Activated CD4-positive, alpha-beta T cell treated with anti-CD3 and anti-CD28 coated beads for 1 hour (primary cell): ENCODE measurements at places on chromosomes 1 and 21.
A peak's percentile ranks its signal among the peaks of the same experiment; 100 is the strongest.

GRCh38 chr1:61887076-61887867, 145.0 kb downstream of the PATJ start:
- no peak for DNase-seq

DNA sequence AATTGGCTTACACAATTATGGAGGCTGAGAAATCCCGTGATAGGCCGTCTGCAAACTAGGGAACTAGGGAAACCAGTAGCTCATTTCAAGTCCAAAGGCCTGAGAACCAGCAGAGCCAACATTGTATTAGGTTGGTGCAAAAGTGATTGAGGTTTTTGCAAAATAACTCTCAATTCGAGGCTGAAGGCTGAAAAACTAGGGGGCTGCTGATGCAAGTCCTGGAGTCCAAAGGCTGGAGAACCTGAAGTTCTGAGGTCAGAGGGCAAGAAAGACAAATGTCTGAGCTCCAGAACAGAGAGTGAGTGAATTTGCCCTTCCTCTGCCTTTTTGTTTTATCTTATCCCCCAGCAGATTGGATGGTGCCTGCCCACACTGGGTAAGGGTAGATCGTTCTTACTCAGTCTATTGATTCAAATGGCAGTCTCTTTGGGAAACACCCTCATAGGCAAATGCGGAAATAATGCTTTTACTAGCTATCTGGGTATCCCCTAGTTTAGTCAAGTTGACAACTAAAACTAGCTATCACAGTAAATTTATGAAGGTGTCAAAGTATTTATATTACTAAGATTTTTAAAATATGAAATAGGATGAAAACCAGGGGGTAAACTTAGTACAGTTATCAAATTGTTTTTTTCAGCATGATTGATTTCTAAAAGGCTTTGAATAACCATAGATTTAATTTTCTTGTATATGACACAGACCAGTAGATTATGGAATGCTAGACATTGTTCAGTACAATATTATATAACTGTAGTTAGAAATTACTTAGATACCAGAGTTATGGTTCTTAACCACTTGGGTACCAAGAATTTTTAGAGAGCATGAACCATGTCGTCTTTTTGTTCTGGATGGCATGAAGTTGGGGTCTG, 15.4 kb downstream of the RABGAP1L start:
- DNase-seq, result no peak

- peak; percentile 81 for DNase-seq
Measured at GRCh38 chr1:40802078-40802741, 18.6 kb downstream of the KCNQ4 start.

DNA sequence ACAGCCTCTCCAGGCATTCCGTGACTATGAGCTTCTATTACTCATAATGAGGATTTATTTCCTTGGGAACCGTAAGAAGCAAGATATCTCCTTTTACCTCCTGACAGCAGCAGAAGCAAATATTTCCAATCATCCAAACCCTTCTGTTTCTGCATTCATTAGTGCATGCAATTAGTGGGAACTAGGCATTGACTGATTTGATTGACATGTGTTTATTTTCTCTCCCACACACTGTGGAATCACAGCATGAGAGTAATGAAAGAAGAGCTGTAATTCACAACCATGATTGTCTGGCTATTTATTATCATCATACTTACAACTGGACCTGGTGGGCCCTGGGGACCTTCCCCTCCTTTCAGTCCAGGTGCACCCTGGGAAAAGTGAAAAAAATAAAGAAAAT, 146.8 kb downstream of the COL11A1 start:
- DNase-seq, result no peak

- DNase-seq, result no peak
Measured at GRCh38 chr1:163085904-163086268, 16.7 kb downstream of the RGS4 start.

DNA sequence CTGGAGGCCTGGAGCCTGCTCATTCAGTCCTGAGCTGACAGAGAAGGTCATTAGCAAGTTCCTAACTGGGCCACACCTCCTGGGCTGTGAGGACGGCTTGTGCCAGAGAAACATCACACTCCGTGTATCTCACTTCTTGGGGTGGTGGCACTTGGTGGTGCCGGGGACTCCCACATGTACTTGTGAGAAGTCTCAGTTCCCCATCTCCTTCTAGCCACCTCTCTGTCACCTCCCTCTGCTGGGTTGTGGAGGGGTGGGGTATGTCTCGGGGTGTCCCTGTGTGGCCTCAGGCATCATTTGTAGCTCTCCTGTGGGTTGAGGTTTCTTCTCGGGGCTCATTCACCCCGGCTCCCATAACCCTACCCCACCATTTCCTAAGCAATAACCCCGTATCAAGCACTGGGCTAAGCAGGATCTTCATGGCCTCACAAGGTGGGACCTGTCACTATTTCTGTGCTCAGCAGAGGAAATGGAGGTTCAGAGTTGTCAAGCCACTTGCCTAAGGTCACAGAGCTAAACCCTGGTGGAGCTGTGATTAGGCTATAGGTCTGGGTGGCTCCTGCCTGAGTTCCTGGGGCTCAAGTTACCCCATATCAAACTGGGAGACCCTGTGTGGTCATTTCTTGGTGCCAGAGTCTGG, 62.5 kb downstream of the UBIAD1 start:
- no peak for DNase-seq

GRCh38 chr1:205812271-205812877, 624 bp downstream of the SLC41A1 start:
- DNase-seq, result no peak

- DNase-seq, result no peak
Measured at GRCh38 chr21:42655796-42656770, 2.7 kb downstream of the PDE9A start.

DNA sequence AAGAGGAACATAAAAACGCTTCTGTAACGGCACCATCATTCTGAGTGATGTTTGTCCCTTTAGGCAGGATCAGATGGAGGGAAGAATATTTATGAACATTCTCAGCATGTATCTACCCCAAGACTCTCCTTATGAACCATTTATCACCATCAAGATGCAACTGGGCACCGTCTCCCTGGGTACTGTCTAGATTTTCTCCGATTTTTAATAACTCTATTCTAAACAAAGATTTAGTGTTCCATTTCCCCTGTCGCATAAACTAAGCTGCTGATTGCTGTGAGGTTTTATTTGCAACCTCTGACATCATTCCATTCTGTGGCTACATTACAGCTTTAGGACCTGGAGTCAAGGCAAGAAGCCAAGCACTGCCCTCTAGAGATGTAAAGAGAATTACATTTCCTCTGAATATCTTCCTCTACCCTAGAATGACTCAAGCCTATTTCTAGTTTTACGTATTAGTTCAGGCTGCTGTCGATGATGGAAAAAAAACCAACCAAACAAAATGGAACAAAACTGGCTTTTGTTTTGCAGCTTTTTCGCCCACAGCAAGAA, 130.1 kb upstream of the MAP1LC3C start:
- DNase-seq, result no peak

DNA sequence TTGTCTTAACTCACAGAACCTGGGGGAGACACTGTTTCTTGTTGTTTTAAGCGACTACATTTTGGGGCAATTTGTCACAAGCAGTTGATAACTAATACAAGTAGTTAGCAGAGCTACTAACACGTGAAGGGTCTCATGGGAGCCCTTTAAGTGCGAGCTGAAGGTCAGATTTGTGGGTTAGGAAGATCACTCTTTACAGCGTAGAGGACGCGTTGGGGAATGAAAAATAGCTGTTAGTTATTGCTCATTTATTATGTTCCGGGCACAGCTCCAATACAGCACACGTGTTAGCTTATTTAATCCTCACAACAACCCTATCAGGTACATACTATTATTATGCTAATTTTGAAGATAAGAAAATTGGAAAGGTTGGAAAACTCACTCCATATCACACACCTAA, 95.9 kb downstream of the ACTL8 start:
- no peak for DNase-seq

GRCh38 chr1:53127546-53127945, 14.9 kb downstream of the SLC1A7 start:
- DNase-seq, result no peak

DNA sequence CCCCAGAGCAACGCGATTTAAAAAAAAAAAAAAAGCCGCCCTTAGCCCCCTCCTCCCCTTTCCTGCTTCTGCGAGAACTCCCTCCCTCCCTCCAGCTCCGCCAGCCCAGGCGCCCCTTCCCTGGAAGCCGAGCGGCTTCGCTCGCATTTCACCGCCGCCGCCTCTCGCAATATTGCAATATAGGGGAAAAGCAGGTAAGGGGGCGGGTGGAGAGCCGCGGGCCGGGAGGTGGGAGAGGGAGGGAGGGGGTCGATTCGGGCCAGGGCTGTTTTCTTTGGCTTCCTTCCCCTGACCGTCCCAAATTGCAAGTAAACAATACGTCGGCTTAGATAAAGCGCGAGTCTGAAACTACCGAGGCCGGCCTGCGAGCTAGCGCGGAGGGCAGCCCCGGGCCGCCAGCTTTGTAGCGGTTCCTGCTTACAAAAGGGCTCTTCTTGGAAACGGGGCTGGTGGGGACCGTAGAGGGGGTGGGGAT, 408 bp downstream of the LMO4 start:
- DNase-seq, result peak; percentile 11
